Kasumi-1 (cell line): ENCODE measurements at places on chromosomes 1 and 21.

GRCh38 chr1:17053086-17053684 is 647 bp downstream of the SDHB start:
- no peak for DNase-seq

GRCh38 chr1:12654004-12654567 is 10.2 kb downstream of the AADACL4 start:
- no peak for DNase-seq

GRCh38 chr1:41765152-41765551 is 153.6 kb downstream of the HIVEP3 start:
- peak; percentile 83 for DNase-seq

DNA sequence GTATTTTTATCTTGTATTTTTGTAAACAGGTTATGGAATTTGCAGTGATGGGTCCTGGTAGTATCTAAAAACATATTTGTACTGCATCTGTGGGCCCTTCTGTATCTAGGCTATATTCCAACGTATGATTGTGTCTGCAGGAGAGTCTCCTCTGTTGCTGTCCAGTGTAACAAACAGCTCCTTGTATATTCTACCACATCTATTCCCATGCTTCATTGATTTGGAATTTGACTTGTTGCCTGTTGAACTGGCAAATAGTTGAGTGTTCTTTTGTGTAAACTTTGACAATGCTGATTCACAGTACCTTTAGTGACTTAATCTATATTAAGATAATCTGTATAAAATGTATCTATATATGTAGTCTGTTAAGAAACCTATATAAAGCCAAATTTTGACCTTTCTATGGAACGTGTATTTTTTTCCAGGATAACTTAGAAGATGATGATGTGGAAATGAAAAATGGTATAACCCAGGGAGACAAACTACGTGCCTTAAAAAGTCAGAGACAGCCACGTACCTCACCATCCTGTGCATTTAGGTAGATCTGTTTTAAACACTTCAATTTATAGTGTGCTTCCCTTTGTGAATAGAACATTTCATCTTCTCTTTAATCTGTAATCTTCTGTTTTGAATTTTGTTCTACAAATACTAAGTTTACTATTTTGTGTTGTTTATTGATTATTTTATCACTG is 43.4 kb upstream of the GPR88 start:
- DNase-seq: no peak

- DNase-seq: peak; percentile 37
Observed at GRCh38 chr1:213014642-213015041, 1.0 kb downstream of the ANGEL2 start.

DNA sequence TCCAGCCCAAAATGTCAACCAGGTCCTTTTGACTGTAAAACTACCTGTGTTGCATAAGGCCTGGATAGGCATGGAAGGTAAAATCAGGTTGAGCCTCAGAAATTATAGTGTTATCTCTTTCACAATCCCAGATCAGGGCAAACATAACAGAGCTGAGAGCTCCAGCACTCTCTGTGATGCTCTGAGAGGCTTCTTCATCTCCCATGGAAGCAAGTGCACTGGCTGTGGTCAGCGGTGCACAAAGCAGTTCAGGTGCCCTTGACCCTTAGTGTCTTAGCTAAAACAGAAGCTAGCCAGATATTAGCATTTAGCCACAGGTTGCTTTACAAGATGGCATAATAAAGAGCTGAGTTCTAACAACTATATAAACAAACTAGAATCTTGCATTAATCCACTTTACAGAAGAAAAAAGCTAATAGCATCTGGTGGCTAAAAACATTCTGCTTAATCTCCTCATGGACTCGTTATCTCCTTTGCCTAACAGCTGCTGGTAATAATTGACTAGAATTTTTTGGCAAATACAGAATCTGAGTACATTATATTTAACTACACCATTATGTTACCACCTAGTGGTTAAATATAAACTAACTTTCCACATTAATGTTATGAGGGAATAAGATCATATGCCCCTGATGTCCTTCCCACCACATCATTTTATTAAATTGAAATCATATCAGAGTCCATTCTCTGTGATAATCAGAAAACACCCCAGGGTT is 25.6 kb upstream of the POGK start:
- no peak for DNase-seq

DNA sequence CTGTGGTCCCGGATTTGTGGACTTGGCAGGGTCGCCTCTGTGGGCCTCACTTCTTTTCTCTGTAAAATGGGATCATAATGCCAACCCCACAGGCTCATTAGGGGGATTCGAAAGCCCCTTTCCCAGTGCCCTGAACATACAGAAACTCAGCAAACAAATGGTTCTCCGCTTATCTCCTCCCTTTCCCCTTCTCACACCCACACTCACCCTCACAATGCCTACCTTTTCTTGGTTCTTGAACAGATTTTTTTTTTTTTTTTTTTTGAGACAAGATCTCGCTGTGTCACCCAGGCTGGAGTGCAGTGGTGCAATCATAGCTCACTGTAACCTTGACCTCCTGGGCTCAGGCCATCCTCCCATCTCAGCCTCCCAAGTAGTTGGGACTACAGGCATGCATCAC is 175.7 kb downstream of the KAZN start:
- no peak for DNase-seq

DNA sequence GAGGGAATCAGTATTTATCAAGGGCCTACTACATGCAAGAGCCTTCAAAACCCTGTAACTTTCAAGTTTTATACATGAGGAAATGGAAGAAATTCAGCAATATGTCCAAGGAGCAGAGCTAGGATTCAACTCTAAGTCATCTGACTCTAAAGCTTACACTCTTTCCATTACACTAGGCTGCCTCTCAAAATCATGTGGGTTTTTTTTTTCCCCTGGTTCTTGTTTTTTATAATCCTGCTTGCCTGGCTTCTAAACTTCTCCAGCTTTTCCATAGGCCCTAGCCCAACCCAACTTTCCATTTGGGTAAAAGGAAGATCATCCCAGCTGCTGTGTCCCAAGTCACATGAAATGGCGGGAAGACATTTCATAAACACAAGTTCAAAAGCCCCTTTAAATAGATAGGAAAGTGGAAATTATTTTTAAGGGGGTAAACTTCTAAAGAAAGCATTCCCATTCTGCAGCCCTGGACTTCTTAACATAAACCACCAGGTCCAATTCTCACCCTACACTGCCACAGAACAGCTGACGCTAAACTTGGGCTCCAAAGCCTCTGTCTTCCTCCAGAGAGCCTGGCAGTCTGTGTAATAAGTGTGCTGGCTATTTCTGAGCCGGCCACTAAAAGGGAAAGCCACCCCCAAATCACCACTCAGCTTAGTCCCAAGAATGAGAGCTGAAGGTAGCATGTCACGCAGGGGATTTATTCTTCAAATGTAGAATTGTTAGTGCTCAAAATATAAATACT is 46.9 kb downstream of the ITPKB start:
- DNase-seq: no peak

DNA sequence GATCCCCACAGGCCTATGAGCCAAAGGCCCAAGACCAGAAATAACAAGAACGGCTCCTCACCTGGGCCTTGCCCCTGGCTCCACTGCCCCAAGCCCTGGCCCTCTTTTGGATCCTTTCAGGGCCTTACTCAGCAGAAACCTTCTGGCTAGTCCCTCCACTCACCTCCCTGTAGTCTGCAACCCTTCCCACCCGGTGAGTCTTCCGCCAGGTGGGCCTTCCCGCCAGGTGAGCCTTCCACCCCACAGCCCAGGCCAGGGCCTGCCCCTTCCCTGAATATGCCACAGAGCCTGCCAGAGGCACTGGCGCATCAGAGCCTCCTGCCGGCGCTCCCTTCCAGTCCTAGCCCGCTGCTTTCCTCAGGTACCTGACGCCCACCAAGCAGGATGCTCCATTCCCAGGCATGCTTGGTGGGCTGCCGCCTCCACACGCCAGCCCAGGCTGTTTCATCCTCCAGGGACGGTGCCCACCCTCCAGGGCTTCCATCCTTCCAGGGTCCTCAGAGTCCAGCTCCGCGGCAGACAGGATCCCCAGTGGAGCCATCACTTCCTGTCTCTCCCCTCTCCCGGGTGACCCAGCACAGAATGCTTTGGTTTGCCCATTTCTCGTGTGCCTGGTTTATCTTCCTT is 20.9 kb downstream of the LHX4 start:
- no peak for DNase-seq

DNA sequence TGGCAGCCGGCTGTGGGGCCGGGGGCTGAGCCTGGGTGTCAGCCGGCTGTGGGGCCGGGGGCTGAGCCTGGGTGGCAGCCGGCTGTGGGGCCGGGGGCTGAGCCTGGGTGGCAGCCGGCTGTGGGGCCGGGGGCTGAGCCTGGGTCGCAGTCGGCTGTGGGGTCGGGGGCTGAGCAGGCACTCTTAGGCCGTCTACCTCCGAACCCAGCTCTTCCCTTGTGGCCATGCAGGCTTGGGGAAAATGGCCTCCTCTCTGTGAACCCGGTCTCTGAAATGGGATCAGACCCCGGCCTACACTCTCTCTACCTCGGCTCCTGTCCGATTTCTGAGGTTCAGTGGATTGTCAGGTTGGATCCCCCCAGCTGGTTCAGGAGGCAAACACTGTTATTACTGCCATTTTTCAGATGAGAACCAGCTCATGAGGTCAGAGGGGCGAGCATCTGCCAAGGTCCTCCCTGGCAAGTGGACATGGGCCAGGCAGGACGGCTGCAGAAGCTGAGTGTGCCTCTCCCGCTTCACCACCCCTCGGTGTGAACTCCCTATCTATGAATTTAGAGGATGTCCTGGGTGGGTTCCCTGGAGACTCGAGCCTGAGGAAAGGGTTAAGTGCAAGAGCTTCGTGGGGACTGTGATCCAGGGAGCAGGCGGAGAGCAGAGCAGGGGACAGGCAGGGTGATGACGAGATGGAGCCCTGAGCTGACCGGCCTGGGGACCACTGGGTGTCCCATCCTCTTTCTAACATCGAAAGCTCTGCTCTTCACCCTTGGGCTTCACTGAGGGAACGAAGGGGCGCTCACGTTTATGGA is 10.9 kb upstream of the COL18A1 start:
- no peak for DNase-seq

DNA sequence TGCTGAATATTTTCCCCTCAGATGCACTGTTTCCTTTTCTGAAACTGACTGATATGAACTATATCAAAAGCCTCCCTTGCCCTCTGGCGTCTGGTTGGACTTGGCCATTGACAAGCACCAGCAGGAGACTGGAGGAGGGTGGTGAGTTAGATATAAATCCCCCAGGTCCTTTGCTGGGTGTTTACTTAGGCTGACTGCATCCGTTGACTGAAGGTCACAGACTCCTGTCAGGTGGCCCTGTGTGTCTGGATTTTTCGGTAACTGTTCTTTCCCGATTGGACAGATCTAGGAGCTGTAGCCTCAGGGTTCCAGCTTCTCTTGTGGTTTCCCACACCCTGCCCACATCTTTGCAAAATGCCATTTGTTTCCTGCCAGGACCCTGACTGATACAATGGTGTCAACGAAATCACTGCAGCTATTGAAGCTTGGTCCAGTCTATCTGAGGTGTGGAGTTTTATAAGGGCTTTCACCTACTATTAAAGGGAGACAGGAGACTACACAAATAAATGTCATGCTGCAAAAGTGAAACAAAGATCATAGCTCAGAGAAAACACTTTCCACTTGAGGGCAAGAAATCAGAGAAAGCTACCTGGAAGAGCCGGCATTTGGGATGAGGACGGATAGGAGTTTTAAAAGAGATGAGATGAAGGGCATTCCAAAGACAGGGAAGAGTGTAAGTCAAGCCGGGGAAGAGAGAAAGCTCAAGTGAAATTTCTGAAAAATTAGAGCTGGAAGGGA is 1.5 kb upstream of the MAGI3 start:
- no peak for DNase-seq

DNA sequence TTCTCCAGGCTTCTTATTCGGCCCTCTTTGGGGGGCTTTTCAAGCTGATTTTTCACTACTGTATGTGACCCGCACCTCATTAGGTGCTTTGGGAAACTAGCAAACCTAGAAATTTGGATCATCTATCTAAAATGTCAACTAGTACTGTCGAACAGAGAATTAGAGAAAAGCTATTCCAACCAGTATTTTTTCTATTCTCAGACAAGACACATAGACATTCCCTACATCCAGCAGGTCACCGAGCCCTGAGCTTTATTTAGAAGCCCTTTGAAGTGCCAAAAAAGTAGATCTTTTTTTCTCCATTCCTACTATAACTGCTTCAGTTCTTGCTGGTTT is 310 bp upstream of the SSR2 start:
- no peak for DNase-seq

- DNase-seq: no peak
Observed at GRCh38 chr1:92165389-92165788, 52.3 kb upstream of the C1orf146 start.

DNA sequence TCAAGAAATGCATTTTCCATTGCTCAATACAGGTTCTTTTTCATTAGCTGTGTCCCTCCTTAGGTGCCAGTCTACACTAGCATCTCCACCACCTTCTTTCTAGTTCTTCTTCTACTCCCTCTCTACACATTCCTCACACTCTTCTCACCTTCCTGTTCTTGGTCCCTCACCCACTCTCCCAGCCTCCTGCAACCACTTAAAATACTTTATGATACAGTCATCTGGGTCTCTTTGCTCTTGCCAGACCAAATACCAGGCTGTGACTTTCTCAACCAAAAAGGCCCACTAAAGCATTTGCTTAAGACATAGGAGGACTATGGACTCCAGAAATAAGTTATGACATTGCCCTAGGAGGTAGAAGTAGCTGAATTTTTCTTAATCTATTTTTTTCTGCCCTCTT is 35.1 kb downstream of the PIGM start:
- no peak for DNase-seq

GRCh38 chr1:54350360-54350759 is 55.8 kb downstream of the SSBP3 start:
- peak; percentile 14 for DNase-seq

DNA sequence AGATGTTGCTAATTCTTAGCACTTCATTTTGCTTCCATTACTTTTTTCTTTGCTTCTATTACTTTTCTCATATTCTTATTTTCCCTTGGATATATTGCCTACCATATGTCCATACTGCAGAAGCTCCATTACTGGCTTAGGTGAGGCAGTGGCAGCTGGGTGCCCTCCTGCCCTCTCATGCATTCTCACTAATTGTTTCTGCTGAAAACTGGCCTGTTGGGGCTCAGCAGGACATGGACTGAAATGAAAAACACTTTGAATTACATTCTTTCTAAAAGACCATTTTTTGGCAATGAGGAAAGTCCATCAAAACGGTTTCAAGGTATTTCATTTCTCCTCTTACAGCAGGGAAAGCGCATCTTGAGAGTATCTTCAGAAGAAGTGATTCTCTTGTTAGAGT is 122.9 kb downstream of the MAST2 start:
- no peak for DNase-seq

DNA sequence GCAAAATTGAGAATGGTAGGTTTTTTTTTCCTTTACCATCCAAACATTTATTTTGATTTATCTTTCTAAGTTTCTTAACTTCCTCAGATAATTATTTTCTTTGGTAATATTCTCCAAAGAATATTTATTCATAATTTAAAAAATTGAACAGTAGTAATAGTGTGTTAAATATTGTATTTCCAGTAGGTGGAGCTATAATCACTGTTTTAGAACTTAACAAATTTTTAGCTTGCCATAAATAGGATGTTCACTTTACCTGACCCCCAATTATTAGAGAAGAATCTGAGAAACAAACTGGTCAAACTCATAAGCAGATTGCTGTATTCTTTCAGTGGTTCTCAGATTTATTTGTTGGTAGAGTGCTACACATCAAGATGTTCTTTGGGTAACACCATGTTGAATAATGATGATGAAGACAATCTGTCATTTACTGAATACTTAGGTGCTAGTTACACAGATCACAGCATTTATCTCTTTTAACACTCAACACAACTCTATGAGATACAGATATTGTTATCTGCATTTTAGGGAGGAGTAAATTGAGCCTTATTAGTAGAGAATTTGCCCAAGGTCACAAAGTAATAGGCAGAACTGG is 82.4 kb upstream of the GPR88 start:
- DNase-seq: peak; percentile 46

GRCh38 chr1:119964673-119965363 is 68.5 kb upstream of the ADAM30 start:
- no peak for DNase-seq
